HAP-1 (cell line): ENCODE measurements at places on chromosomes 2 and 18.

DNA sequence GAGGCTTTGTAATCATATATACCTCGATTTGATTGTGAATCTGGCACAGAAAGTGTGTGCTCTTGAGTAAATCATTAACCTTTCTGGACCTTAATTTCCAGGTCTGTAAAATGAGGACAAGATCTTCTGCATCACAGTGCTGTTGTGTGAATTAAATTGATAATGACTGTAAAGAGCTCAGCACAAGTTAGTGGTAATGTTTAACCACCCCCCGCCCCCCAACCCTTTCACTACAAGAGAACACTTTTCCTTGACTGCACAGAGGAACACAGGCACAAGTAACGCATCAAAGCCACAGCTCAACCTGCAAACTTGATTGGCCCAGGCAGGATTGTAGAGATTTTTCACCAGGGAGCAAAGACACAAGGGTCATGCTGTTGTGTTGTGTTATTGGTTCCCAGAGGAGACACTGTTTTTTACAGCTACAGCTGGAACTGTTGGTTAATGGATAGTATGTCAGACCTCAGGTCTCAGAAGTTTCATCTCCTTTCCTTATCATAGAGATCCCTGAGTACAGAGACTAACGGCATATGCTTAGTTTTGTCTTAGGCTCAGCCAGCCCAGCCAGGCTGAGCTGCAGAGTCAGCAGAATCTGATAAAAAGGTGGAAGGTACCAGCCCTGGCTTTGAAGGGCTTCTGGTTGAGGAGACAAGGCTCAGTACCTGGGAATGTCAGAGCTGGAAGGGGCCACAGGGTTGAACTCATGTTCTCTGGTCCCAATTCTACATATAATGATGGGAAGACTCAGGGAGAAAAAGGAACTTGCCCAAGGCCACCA is 10.6 kb downstream of the SETBP1 start:
- DNase-seq, result no peak

DNA sequence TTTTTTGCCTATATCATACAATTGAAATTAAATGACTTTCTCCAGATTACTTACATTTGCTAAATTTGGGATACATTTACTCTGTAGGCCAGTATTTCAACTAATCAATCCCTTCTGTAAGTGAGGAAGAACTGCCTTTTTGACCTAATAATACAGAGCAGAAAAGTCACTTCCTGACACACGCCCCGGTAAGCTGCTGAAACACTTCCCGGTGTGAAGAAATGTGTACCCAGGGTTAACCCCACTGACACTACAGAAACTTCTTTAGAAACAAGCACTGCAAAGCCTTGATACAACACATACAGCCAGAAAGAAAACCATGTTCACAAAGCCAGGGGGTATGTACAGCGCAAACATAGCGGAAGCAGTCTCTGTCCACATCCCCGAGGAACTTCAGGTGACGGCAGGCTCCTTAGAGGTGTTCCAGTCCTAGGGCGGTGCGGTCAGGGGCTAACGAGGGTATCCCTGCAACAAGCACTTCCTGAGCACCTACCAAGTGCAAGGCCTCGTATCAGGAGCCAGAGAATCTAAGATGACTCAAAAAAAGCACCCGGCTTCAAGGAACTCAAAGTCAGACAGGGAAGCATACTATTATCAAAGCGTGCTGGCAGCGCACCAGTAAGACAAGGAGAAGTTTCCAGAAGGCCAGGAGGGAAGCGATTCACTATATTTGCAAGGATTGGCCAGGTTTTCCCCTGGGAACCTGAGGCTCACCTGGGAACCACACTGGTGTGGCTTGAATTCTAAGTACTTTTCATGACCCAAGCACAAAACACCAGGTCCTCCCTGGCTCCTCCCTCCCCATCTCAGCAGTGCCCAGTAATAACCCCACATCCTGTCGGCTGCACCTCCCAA is 46.6 kb downstream of the ZNF516 start:
- no peak for DNase-seq

DNA sequence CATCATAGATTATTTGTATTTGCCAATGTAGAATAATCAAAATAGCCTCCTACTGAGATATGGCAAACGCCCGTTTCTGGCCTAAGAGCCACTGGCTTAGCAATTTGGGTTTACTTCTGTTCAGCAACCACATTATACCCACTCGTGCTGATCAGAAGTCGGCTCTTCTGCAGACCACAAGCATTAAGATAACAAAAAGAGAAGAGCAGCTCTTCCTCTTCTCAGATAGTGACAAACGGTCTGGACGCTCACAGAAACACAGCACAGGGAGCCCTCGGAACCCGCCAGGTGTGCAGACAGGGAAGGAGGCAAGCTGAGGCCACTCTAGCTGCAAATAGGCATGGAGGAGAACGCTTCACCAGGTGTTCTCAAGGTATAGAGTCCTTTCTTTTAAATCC is 164.0 kb downstream of the HDAC4 start:
- no peak for DNase-seq

DNA sequence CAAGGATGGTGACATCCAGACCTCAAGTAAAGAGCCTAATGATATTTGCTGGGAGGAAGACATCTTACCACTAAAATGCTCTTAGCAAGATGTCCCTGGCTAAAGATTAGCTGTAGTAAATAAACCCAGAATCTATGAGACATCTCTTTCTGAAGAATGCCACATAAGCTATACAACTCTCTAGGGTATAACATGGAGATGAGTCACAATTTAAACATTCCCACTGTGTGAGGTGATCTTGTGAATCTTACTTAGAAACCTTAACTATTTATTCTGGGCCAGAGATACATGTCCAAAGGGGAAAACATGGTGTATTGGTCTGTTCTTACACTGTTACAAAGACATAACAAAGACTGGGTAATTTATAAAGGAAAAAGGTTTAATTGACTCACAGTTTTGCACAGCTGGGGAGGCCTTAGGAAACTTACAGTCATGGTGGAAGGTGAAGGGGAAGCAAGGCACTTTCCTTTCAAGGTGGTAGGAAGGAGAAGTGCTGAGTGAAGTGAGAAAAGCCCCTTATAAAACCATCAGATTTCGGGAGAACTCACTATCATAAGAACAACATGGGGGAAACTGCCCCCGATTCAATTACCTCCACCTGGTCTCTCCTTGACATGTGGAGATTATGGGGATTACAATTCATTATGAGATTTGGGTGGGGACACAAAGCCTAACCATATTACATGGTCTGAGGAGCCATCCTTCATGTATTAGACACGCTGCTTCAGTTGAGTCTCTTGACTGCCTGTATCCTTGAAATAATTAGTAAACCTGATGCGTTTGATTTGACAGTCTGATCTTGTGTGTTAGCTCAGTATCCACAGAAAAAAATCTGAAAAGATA is 17.1 kb downstream of the KRCC1 start:
- no peak for DNase-seq

GRCh38 chr2:162747974-162748373 is 90.6 kb downstream of the KCNH7 start:
- DNase-seq, result no peak

DNA sequence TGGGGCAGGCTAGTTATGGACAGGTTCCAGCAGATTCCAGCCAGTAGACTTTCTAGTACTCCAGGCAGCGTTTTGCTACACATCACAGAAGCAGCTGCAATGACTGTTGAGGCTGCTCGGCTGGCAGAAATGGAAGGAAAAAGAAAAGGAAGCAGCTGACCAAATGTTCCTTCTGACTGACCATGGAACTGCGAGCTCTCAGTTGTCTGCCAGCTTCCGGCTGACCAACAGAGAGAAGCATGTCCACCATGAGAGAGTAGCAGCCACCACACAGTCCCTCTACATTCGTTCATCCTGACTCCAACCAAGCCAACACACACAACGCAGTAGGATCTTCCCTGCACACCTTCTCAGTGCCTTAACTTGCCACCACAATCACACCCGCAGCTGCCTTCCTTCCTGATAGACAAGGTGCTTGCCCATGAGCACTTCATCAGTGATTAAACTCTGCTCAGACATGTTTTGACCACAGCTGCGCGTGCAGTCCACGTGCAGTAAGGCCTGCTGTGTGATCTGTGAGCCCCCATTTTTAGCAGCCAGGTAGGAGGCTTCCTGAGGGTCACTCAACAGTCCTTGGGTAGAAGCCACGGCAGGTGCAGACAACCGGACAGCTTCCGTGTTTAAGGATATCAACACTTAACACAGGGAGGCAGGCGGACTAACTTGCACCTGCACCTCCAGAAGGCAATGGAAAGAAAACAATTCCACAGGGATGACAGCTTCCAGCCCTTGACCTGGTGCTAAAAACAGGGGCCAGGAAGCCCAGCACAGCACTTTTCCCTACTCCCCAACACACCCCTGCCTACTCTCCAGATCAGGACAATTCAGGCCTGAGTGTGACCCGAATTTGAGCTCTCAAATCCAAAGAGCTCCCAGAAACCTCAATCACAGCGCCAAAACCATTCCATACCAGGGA is 996 bp downstream of the TGFBRAP1 start:
- peak; percentile 22 for DNase-seq

DNA sequence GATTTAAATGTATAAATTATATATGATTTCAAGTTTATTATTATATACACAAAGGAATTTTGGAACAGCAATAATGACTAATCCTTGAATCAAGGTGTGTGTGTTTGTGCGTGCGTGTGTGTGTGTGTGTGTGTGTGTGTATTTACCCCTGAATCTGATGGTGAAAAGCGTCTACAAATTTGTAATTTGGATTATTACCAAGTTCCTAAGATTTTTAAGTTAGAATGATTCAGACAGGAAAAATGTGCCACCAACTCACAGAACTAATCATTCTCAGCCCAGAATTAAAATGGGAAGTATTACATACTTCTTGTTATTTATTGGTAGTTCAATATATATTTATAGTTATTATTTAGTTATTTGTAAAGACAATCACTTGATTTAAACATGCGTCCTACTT is 12.3 kb downstream of the CALCRL start:
- DNase-seq, result no peak

DNA sequence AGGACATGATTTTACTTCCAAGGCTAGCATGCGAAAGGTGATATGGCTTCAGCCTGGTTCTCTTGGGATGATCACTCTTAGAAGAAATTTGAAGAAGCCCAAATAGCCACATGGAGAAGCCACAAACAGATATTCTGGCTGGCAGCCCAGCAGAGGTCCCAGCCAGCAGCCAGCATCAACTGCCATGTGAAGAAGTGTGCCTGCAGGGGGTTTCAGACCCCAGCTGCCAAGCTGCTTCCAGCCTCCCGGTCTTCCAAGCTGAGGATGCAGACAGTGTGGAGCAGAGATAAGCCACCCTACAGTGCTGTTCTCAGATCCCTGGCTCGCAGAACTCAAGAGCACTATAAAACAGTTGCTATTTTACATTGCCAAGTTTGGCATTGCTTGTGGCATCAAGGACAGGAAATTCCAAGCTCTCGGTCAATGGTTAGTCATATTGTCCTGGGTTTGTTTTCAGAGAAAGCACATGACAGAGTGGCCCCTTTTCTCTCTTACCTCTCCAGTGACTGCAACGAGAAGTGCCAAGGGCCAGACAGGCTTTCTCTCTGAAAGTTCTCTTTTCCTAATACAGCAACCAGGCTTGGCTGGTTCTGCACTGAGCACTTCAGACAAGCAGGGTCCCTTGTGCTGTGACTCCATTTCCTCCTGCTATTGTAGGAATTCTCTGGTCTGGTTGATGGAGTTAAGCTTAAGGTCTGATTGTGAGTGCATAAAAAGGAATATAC is 223.7 kb downstream of the ANKRD30B start:
- DNase-seq, result no peak

DNA sequence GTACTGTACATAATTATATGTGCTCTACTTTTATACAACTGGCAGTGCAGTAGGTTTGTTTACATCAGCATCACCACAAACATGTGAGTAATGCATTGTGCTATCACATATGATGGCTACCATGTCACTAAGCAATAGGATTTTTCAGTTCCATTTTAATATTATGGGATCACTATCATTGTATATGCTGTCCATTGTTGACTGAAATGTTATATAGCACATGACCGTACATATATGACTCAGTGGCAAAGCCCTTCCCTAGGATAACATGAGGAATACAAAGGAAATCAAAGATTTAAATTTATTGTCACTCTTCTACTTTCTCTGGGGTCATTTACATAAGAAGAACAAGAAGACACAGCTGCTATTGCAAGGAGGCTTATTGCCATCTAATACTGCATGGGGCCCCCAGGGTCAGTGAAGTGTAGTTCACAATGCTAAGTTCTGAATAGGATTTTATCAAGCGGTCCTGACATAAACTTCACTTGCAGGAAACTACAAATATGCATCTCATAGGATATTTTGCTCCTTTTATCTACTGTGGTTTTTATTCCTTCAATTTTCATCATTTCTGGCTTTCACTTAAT is 21.8 kb downstream of the PDE1A start:
- peak; percentile 20 for DNase-seq

DNA sequence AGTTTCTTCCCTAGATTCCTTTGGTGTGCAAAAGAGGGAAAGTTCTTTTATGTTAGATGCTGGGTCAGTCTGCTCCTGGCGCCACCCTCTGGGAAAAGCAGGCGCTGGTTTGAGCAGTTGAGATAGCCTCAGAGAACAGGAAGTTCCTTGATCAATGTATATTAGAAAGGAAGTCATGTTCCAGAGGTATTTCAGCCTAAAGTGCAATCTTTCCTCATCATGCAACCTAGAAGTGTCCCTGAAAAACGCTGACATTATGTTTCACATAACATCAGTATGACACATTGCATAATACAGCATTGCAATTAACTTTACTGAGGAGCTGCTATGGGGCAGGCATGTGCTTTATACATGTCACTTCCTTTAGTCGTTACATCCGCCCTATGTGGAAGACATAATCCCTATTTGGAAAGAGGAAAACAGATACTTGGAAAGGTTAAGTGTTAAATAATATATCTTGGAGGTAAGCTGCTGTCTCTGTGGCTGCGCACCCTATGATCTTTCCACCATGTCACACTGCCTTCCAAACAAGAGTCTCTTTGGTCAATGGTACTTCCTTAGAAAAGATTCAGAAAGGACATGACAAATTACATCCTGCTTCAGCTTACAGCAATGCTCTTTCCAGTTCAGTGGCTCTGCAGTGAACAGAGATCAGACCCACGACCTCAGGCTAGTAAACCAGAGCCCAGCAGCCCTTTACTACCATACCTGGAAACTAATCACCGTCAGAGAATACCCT is 369.7 kb downstream of the RAD51AP2 start:
- peak; percentile 61 for DNase-seq

DNA sequence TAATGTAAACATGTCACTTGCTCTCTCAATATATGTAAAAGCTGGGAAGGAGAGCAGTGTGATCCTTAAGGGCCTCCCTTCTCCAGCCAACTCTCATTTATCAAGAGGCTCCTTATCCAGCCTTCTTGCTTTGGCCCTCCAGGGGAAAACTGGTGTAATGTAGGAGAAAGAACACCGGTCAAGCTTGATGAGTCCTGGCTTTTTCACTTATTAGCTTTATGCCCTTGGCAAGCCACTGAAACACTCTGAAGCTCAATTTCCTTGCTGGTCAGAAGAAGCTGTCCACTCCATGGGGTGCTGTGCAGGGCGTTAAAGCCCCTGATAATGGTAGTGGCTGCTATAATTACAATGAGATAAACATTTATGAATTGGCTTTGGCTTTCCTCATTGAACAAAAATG is 251.2 kb upstream of the RBBP8 start:
- no peak for DNase-seq

DNA sequence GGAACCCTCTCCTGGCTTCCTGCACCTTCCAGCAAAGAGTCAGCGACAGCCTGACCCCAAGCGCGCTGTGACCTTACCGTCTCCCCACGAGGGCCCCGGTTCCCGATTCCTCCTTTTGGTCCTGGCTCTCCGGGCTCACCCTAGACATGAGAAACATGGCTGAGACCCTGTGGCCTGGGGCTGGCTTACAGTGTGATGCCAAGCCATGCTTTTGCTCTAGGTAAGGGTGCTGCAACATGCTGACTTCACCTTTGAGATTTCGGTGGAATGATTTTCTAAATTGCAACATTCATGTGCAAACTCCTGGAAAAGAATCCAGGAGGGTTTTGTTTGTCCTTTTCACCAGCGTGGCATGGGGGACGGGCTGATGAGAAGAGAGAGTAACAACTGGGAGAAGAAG is 63.9 kb downstream of the COL6A3 start:
- DNase-seq, result no peak
